Renal pelvis (tissue), 12 donors: ENCODE measurements at places on chromosomes 3 and 15.
A peak's percentile ranks its signal among the peaks of the same experiment; 100 is the strongest.

DNA sequence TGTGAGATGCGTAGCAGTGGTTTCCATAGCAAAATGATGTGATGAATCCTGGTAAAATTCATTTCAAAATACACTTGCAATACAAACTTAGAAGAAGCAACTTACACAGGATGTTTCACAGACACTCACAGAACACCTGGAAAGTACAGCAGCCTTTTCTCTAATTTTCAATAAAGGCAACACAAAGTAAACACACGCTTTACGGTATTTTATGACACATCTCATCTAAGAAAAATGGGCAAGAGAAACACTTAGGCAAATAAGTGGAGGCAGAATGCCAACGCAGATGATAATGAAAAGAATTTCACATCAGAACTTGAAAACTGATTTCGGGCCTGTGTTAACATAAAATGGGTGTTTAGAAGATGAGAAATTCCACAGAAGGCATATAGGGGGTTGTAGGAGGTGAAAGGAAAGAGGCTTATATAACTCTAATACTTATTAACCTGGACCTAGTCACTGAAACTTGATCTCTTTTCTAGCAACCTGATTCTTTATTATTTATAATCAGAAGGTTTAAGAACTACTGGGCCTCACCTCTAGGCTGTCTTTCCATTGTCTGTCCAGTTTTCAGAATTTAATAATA, 25.6 kb upstream of the MAP3K13 start:
- no peak for DNase-seq

DNA sequence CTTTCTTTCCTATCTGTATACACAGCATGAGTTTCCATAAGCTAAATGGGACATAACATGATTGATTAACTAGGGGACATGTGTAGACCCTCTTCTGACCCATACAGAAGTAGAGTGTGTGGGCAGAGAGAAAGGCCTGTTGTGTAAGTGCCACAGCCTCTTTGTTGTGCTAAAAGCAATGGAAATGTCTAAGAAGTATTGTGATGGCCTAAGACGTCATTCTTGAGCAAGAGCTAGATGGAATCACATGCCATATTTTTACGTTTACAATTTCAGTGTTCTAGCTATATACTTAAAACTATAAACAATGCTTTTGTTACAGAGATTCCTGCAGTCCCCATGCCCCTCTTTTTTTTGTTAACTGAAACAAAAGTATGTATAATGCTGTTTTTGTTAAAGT, 61.9 kb downstream of the CD47 start:
- DNase-seq, result no peak

- DNase-seq, result no peak
Observed at GRCh38 chr3:150309557-150309956, 98.5 kb upstream of the TSC22D2 start.

DNA sequence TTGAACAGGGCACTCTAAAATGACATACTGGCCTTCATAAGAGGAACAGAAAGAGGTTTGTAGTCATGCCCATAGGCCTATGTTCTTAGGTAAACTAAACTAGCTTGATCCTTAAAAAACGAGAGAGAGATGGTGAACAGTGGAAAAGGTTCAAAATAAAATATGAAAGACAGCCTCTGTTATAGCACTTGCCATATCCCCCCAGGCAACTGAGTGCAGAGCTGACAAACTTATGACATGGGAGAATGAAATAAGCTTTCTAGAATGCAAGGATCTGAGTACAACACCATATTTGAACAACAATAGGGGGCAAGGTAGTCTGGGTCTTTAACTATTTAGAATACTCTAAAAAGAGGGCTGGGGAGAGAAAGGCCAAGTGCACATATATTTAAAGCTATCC, 700.6 kb upstream of the CFAP20DC start:
- DNase-seq, result no peak

- no peak for DNase-seq
Observed at GRCh38 chr3:33826206-33826605, 27.8 kb downstream of the PDCD6IP start.

DNA sequence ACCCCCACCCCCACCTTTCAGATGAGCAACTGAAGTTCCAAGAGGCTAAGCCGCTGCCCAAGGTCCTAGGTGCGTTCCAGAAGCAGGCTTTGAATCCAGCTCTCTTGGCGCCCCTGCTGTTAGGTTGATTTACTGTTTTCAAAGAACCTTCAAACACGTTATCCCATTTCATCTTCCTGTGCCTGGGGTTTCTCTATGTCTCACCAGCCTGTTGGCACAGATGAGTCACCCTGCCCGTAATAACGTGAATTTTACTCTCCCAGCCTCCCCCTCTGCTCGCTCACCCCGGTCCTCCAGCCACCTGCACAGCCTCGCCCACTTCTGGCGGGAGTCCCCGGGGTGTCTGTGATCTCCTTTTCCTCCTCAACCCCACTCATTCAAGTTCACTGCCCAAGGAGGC, 13.0 kb upstream of the TSEN2 start:
- DNase-seq, result no peak

DNA sequence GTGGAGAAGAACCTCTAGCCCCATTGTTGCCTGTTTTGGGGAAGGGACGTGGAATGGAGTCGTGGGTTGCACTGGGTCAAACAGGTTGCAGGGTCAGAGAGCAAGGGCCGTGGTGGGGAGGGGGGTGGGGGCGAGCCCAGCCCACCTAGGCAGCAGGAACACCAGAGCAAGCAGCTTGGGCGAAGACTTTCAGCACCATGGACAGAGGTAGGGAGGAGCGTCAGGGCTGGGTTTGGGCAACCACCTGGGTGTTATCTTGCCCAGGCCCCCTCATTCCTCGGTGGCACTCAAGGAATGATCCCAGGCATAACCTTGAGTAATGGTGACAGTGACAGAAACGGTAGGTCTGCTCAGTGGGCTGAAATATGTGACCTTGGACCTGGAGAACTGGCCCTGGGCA, 45.9 kb upstream of the TMEM115 start:
- no peak for DNase-seq

DNA sequence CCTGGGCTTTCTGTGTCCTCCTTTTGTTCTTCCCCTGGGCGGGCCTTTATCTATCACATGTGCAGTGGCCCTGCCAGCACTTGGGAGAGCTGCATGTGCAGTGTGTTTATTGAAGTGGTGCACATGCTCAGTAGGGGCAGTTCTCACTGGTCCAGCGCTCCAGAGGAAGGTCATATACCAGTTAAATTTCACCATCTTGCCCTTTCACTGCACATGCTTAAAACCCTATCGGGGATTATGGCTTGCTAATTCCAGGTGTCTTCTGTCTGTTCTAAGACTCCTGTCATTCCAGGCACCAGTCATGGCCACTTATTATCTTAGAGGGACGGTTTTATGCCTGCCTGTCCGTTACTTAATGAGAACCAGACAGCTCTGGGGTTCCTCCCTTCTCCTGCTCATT, 52.2 kb downstream of the ROPN1B start:
- DNase-seq, result peak; percentile 62
